ENCODE measurements at places on chromosomes 12 and 14.

- DNase-seq, result no peak
These were observed 316.7 kb upstream of the KITLG start for GRCh38 chr12:88896958-88897357.

GRCh38 chr14:29648045-29648444 is 279.6 kb downstream of the PRKD1 start:
- no peak for DNase-seq

DNA sequence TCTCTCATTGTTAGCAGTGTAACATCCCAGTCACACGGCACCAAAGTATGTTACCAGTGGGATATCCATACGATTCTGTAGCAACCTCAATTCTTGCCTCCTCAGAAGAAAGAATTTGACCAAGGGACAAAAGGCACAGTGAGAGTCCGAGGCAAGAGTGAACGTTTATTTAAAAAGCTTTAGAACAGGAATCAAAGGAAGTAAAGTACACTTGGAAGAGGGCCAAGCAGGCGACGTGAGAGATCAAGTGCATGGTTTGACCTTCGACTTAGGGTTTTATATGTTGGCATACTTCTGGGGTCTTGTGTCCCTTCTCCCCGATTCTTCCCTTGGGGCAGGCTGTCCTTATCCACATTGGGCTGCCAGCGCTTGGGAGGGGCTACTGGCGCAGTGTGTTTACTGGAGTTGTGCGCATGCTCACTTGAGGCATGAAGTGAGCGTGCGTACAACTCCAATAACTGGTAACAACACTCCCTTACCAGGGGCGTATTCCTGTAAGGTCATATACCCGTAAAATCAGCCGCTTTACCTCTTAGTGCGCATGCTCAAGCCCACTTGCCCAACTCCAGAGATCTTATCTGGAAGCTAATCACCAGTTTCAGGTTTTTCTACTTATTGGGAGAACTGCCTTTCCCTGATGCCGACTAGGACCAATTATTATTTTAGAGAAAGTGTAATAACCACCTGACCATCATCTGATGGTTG is 71.7 kb downstream of the FAR2 start:
- no peak for DNase-seq

- DNase-seq, result no peak
These were observed 113.7 kb downstream of the NCOR2 start for GRCh38 chr12:124453419-124454351.

- no peak for DNase-seq
These were observed 13.5 kb downstream of the C14orf132 start for GRCh38 chr14:96052541-96053247.

DNA sequence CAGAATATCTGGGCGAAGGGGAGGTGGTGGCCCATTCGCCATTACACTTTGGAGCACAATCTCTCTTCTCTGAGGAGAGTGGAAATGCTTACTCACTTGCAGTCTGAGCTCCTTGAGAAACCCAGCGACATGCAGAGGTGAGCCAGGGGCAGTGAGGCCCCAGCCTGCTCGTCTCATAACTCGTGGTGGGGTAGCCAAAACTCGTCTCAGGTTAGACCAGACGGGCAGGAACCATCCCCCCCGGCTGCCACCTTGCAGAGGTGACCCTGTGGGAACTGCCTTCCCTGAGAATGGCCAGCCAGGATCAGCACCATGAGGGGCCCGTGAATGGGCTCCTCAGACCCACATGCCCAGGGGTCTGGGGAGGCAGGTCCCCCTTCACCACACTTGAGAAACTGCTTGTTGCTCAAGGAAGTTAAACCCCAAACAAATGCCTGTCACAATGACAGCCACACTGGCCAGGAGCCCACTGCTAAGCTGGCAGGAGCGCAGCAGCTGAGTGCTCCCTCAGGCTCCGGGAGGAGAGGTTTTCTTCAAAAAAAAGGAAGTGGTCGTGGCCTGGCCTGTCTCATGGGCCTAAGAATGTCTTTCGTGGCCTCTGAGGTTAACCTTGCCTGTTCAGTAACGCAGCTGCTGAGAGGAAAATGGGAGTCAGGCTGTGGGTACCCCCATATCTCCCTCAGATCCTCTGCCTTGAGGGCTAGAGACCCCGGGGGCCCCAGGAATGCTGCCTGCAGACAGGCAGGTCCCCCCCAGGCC is 9.2 kb upstream of the ALDH2 start:
- DNase-seq, result no peak

- no peak for DNase-seq
These were observed 262.7 kb downstream of the ATP23 start for GRCh38 chr12:58204071-58204470.

DNA sequence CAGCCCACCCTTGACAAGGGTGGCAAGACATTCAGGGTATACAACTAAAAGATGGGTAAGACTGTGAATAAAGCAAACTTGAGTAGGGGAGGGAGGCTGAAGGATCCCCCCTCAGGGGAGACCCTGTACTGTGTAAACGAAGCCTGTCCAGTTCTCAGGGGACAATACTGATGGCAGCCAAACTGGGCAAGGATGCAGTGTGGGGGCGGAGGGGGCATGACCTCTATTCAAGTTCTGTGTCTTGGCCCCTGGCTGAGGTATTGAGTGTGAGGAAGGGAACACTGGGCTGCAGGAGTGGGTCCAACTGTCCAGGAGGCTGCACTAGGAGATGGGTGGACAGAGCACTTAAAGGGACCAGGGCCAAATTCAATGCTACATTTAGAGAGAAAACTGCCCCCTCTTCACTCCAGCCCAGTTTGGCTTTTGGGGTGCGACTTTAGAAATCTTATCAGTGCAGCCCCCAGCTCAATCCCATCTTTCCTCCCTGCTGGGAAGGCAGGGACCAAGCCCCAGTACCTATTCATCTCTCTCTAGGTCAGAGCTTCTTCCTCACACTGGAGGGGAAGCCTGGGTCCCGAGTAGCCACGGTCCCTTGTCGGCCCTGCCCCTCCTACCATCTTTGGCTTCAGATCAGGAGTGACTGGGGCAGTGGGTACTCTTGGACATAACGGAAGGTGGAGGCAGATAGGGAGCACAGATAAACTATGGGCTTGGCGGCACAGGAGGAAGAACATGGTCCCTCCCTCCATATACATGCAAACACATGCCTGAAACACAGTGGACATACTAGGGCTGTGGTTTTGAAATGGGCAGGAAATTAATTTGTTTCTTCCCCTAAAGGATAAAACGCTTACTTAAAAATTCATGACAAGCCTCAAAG is 11.8 kb downstream of the SLC39A5 start:
- DNase-seq, result no peak

GRCh38 chr12:40405419-40405818 is 180.6 kb downstream of the LRRK2 start:
- no peak for DNase-seq

DNA sequence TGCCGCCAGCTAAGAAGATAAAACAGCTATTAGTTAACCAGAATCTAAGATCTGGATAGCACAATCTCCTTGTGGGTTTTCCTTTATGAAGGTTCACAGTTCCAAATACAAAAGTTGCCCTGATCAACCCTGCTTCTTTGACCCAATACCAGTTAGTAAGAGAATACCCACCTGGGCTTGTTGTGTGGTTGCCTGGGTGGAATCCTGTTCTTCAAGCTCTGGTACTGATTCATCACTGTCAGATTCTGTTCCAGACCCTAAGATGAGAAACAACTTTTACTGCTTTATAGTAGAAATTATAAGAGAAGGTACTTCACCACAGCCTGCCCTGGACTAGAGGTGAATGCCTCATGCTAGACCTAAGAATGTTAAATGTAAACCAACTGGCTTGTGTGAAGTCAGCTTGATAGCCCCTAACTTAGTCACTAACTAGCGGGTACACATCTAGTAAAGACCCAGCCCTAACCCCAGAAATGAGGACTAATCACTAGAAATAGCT is 10.6 kb downstream of the NACA start:
- DNase-seq, result no peak

- DNase-seq, result no peak
These were observed 240.4 kb downstream of the ASCL1 start for GRCh38 chr12:103197725-103198388.

- DNase-seq, result no peak
These were observed 949 bp downstream of the PLBD2 start for GRCh38 chr12:113359133-113359938.

DNA sequence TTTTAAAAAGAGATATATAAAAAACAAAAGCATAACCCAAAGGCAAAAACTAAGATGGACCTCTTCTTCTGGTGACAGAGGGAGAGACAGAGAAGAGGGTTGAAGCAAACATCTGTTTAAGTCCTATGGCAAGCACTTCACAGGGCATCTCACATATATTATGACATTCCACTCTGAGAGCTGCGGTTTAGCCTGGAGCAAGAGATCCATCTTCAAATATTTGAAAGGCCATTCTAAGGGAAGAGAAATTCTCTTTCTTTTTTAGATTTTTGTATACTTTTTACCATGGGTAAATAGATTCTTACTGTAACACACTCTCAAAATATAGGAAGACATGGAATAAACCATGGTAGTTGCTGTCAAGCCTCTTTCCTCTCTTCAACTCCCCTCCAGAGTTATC is 204.1 kb downstream of the GXYLT1 start:
- DNase-seq, result no peak

Data from fibroblast of the conjunctiva (primary cell).